Sigmoid colon (tissue), 7 donors: ENCODE measurements at places on chromosomes 5 and 9. TPM values are rescaled to one million over a fixed set of nuclear protein-coding genes. Genes with fewer than 3 reads are reported as not detected.

ARL14EPL gene
- polyA plus RNA-seq: not detected

CDH6 gene
- polyA plus RNA-seq: 0.64 TPM

RUFY1 gene
- 34.2 TPM for polyA plus RNA-seq

PRRT1B gene
- 3.6 TPM for polyA plus RNA-seq

C1QTNF3 gene
- 3.0 TPM for polyA plus RNA-seq

IFNA21 gene
- not detected for polyA plus RNA-seq

FBP2 gene
- polyA plus RNA-seq: not detected

DRD1 gene
- polyA plus RNA-seq: 0.06 TPM

PCDHGB7 gene
- 2.4 TPM for polyA plus RNA-seq

ROR2 gene
- polyA plus RNA-seq: 1.2 TPM

MED10 gene
- polyA plus RNA-seq: 38.4 TPM

SLC45A2 gene
- not detected for polyA plus RNA-seq

PHF24 gene
- polyA plus RNA-seq: under 0.01 TPM

CCDC171 gene
- 0.46 TPM for polyA plus RNA-seq

NTRK2 gene
- 0.46 TPM for polyA plus RNA-seq

LPAR1 gene
- polyA plus RNA-seq: 14.1 TPM

N4BP3 gene
- 1.2 TPM for polyA plus RNA-seq

CNTLN gene
- 0.92 TPM for polyA plus RNA-seq

DMAC1 gene
- polyA plus RNA-seq: 18.7 TPM

TRIM36 gene
- polyA plus RNA-seq: 5.0 TPM

SPINK7 gene
- not detected for polyA plus RNA-seq

SLC6A3 gene
- polyA plus RNA-seq: not detected

CEL gene
- 0.46 TPM for polyA plus RNA-seq

IL5 gene
- polyA plus RNA-seq: not detected

SLCO4C1 gene
- 0.69 TPM for polyA plus RNA-seq

GPR150 gene
- polyA plus RNA-seq: 0.36 TPM

DNAH5 gene
- not detected for polyA plus RNA-seq

TLX3 gene
- not detected for polyA plus RNA-seq

DDX4 gene
- not detected for polyA plus RNA-seq

SLCO6A1 gene
- not detected for polyA plus RNA-seq

PDCD1LG2 gene
- 1.2 TPM for polyA plus RNA-seq

PDE8B gene
- 0.60 TPM for polyA plus RNA-seq

PCDHA4 gene
- 0.38 TPM for polyA plus RNA-seq

TSSK1B gene
- polyA plus RNA-seq: not detected
